Hematopoietic multipotent progenitor cell treated with erythropoietin and hydrocortisone succinate and interleukin-3 and kit ligand, for 8 days (in vitro differentiated cells): ENCODE measurements at places on chromosomes 3 and 15.

GRCh38 chr3:150636258-150636657, 33.1 kb downstream of the SELENOT start:
- no peak for DNase-seq

DNA sequence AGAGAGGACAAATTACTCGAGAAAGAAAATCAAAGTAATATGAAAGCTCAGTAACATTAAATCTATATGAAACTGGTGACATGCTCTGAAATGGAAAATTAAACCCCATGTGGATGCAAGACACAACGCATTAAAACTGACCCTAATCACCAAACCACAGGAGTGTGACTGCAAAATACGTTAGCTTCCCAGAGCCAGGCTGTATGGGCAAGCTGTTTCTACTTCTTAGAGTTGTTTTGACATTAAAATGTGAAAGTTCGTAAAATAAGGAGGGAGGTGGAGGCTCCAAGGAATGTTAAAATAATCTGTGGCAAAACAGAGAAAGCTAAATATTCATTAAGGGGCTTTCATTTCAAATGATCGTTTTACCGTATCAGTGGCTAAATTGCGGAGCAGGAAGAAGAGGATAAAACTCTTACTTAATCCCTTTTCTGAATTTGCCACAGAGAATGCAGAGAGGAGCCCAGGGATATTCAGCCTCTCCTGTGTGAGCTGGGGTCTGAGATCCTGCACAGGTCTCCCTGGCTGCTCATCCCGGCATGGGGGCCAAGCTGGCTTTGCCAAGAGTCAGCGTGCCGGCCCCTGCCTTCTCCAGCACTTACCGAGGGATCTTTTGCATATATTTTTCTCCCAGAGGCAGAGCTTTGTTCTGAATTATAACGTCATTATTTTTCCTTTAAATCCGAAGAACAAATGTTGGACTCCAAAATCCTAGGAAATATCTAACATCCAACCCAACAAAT, 239.8 kb upstream of the THBS1 start:
- no peak for DNase-seq

DNA sequence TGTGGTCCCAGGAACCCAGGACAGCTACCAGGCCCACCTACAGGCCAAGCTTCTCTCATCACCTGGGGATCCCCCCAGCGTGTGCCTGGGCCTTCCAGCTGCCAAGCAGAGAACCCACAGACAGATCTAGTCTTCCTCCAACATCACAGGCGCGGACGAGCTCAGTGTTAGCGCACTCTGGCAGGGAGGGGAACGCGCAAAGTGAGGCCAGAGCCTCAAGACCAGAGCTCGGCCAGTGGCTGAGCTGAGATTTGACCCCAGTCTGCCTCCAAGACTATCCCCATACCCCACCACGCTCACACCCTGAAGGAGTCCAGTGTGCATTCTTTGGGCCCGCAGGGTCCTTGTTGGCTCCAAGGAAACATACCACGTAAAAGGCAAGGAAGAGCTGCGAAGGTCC, 5.1 kb downstream of the MFGE8 start:
- no peak for DNase-seq

DNA sequence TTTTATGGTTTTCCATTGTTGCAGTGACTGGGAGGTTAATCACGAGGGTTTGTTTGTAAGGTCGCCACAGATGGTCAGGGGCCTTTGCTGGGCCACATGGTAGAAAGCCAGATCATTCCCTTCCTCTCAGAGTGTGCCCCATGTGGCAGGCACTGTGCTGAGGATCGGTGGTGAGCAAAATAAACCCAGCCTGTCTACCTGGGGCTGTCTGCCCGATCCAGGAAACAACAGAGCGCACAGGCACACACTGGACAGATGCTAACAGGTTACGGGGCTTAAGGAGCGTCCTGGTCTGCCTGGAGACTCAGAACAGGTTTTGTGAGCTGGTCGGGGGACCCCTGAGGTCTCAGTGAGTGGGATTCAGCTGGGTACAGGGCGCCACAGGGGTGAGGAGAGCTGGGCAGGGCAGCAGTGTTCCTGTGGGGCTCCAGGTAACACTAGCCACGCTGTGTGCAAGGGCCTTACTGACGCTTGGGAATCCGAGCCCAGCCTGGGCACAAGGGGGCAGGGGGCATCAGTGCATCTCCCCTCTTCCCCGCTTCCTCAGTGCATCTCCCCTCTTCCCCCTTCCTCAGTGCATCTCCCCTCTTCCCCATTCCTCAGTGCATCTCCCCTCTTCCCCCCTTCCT, 136.4 kb downstream of the DNAJB8 start:
- no peak for DNase-seq

- DNase-seq: no peak
These were observed 31.5 kb upstream of the MINDY4B start for GRCh38 chr3:150936693-150937092.

- DNase-seq: no peak
These were observed 50.8 kb upstream of the PPIB start for GRCh38 chr15:64213646-64214045.
